ENCODE measurements at places on chromosomes 3 and 15. TPM values are rescaled to one million over a fixed set of nuclear protein-coding genes. Genes with fewer than 3 reads are reported as not detected.

DPPA4 gene
- total RNA-seq: 2.3 TPM

CASR gene
- 0.10 TPM for total RNA-seq

CCR8 gene
- not detected for total RNA-seq

DUT gene
- 48.3 TPM for total RNA-seq

PRSS50 gene
- not detected for total RNA-seq

DNA sequence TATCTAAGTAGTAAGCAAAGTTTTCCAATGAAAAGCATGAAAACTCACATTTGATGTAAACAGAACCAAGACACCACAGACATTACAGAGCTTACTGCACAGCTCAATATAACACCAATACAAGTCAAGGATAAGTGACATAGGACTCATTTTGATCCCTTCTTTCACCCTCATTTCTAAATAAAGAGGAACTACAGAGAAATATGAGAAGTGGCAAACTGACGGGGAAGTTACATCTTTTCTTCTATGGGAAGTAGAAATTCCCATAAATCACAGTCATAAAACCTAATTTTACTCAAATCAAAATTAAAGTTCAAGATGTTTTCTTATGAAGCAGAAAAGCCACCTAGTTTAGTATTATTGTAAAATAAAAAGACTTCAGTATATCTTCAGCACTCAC is 3.8 kb downstream of the ATG3 start:
- DNase-seq: no peak
- no peaks in the 10 kb centered on the region for H3K27me3 ChIP-seq
- H3K4me1 ChIP-seq: peaks cover 18% of the 10 kb centered on the region

DNA sequence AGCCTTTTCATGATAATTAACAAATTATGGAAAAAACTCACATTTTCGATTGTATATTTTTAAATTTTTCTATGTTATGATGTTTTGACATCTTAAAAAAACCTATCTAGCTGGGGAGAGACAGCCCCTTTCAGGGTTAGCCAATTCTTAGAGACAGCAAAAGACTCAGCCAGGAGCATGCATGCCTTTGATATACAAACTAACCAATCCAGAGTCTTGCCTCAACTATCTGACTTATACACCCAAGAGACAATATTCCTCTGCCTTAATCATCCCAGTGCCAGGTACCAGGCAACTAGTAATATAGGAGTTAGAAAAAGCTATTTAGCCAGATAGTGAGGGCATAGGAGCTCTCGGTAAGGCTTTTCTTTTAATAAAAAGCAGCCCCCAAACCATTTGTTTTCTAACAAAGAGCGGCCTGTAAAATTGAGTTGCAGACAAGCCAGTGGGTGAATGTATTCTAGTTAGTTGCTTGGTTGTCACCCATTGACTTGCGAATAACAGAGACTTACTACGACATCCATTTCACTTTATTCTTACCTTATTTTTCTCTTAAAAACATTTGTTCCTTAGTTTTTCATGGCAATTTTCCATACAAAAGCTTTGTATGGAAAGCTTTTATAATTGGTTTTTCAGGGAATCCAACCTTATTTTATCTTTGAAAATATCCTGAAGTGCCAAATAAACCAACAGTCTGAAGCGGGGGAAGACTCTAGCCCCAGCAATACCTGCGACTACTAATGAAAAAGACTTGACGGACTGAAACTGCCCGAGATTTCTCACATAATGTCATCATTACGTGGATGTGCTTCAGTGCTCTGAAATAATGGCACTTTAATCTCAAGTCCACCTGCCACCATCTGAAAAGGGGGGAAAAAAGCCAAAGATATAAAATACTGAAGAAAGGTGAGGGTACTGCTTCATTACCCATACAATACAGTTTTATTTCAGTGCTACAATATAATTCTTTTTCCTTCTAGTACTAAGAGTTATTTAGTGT is 64.6 kb upstream of the ATP2C1 start:
- no peak for DNase-seq
- no peak overlapping the region for H3K4me3 ChIP-seq
- no peaks in the 10 kb centered on the region for H3K27me3 ChIP-seq
- no peaks in the 10 kb centered on the region for H3K36me3 ChIP-seq

DNA sequence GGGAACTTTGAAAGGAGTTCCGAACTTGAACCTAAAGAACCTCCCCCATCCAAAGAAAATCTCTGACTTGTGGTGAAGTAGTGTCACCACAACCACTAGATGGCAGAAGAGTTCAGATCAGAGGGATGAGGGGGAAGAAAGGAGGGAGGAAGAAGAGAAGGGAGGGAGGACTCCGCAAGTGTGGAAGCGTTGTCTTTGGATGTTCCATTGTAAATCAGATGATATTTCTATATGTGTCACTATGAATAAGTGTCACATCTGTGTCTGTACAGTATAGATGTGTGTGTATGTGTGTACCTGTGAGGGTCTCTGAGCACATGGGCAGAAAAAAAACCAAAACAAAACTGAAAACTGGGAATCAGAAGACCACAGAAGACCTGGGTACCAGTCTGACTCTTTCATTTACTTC is 16.9 kb downstream of the SLC24A1 start:
- H3K4me1 ChIP-seq: no peaks in the 10 kb centered on the region
- DNase-seq: no peak
- no peak overlapping the region for H3K27ac ChIP-seq
- no peaks in the 10 kb centered on the region for H3K36me3 ChIP-seq
- H3K27me3 ChIP-seq: no peaks in the 10 kb centered on the region
- H3K4me3 ChIP-seq: no peak overlapping the region

DNA sequence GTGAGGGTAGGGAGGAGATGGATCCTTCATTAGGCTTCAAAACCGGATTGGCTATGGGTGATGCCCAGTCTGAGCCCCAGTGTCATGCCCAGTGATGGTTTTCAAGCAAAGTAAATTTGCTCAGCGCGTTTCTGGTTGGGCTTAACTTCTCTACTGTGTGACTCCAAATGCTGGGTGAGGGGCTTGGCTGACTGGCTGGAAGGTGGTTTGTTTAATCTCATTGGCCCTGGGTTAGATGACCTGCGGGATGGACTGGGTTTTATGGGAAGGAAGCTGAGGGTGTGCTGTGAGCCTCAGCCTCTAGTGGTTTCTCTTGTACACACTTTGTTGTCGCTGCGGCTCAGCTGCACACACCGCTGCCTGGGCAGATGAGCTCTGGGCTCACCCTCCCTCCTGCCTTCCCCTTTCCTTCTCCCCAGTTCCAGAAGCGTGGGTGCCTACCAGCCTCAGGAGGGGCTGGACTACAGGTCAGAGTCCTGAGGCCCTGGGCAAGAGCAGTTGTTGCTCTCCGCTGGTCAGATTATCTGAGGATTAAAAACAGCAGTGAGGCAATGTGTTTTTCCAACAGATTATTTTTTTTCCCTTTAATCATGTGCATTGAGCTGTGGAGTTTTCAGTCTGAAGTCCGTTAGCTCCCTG is 18.6 kb downstream of the PDIA5 start:
- H3K4me1 ChIP-seq: peaks cover 28% of the 10 kb centered on the region
- no peak for DNase-seq
- no peak overlapping the region for H3K4me3 ChIP-seq

DNA sequence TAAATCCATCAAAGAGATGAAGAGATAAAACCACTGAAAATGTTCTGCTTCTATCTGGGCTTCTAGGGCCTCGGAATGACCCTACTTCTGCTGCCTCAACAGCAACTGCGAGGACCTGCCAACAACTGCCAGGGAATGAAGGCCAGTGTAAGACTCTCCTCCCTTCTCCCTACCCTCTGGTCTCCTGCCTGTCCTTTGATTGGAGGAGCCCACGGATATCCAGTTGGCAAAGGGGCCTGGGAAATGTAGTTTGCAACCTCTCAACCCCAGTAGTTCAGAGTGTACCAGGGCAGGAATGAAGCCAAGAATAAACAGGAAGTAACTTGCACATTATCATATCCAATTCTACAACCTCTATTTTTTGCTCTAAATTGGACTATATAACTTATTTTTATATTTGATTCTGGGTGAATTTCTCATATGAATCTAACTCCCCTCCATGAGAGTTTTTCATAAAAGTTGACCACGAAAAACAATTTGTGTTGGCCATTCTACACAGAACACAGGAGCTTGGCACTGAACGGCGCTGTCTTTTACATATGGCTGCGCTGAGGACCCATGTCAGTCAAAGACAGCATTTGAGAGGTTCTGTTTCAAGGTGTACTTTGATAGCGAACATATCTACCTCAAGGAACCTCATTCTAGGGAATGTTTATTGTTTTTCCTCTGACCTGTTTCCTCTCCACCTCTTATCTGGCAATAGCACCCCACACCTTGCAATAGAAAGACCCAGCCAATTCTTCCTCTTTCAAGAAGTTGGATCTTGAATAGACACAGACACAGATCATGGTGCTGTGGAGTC is 91.1 kb upstream of the RNF7 start:
- DNase-seq: no peak
- no peaks in the 10 kb centered on the region for H3K27me3 ChIP-seq
- H3K27ac ChIP-seq: no peak overlapping the region
- H3K4me1 ChIP-seq: no peaks in the 10 kb centered on the region

DNA sequence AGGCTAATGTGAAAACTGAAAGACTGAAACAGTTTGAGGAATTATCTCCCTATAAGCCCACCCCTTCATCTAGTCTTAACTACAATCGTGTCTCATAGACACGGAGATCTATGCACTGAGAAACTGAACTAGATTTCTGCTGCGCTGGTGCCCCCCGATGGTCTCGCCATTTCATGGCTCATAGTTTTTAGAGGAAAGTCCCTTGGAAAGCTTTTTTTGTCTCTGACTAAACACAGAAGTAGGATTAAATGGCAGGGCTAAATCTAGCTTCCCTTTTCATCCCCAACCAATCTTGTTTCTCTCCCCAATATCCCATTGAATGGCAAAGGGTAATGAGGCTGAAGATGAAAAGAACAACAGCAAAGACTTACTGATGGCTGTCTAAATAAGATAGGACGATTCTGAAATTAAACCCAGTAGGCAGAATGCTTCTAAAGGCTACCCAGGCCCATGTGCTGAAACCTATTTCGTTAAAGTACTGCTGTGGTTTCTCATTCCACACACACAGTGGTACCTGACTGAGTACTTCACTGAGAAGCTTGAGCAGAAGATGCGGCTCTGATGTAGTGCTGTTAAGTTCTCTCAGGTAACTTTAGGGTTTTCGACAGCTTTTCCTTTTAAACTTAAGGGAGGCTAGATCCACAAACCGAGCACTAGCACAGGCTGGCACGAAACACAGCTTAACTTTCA is 142.7 kb downstream of the GADL1 start:
- H3K4me1 ChIP-seq: no peaks in the 10 kb centered on the region
- no peaks in the 10 kb centered on the region for H3K36me3 ChIP-seq
- H3K4me3 ChIP-seq: no peak overlapping the region
- no peaks in the 10 kb centered on the region for H3K27me3 ChIP-seq
- H3K27ac ChIP-seq: no peak overlapping the region

DNA sequence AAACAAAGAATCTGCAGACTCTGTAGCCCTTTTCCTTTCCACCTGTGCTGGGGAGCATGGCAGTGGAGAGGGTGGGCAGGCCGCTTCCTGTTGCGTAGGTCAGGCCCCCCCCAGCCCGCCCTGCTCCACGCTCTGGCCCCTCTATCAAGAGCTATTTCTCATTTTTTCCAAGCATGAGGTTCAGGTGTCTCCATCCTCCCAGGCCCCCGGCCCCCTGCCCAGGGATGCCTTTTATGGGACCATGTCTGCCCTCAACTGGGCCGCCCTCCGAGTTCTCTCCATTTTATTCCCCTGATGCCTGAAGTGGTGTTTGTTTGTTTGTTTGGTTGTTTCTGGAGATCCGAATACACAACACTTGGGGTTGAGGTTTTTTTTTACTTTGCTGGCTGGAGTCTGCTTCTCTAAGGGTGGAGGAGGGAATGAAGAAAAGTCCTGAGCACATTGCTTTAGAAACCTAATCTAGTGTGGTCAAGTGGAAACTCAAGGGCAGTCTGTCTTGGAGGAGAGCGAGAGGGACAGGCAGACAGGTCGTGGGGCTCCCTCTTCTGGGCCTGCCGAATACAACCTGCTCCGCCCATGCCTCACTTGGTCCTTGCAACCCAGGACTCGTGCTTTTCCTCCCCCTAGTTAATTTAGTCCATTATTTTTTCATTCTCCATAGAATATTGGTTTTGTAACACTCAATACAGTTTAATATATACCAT is 176.5 kb upstream of the LYSMD4 start:
- no peak overlapping the region for H3K27ac ChIP-seq
- no peaks in the 10 kb centered on the region for H3K36me3 ChIP-seq
- no peak for DNase-seq

GRCh38 chr3:129614927-129615363 is 8.5 kb upstream of the PLXND1 start:
- no peak for DNase-seq
- H3K36me3 ChIP-seq: no peaks in the 10 kb centered on the region
- H3K4me1 ChIP-seq: peaks cover 37% of the 10 kb centered on the region
- H3K27ac ChIP-seq: no peak overlapping the region
- H3K27me3 ChIP-seq: no peaks in the 10 kb centered on the region

DNA sequence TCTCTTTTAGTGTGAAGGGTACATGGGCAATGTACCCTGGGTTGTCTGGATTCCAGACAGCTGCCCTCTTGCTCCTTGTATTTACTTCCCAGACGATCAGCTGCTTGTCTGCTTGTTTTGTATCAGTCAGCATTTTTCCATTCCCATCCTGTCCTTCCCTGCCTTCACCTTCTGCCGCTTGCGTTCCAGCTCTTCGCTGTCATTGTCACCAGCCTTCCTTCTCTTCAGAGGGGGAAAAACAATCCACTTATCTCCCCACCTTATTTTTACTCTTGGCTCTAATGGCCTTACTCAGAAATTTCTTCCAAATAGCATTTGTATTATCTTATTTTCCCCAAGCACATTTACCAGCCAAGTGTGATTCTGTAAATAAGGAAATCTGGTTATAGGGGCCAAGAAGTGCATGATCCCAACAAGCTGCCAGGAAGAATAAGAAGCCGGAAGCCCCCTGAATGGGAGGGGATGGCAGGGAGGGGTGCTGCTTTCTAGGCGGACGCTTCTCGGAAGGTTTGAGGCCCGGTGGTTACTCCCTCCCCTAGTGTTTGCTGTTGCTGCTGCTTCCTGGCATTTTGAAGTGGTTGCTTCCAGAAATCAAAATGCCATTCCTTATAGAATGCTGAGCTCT is 497.6 kb downstream of the NTRK3 start:
- H3K36me3 ChIP-seq: no peaks in the 10 kb centered on the region
- H3K27me3 ChIP-seq: no peaks in the 10 kb centered on the region
- DNase-seq: no peak
- H3K4me3 ChIP-seq: no peak overlapping the region
- peaks cover 5% of the 10 kb centered on the region for H3K4me1 ChIP-seq

- H3K27me3 ChIP-seq: no peaks in the 10 kb centered on the region
- H3K4me3 ChIP-seq: no peak overlapping the region
- H3K4me1 ChIP-seq: no peaks in the 10 kb centered on the region
- H3K36me3 ChIP-seq: no peaks in the 10 kb centered on the region
These were observed 28.4 kb upstream of the SLC2A2 start for GRCh38 chr3:171054921-171055320.

All from natural killer cell (primary cell).